Transverse colon (tissue), 4 donors: ENCODE measurements at places on chromosomes 1 and 21. TPM values are rescaled to one million over a fixed set of nuclear protein-coding genes. Genes with fewer than 3 reads are reported as not detected.
A peak's percentile ranks its signal among the peaks of the same experiment; 100 is the strongest.

DNA sequence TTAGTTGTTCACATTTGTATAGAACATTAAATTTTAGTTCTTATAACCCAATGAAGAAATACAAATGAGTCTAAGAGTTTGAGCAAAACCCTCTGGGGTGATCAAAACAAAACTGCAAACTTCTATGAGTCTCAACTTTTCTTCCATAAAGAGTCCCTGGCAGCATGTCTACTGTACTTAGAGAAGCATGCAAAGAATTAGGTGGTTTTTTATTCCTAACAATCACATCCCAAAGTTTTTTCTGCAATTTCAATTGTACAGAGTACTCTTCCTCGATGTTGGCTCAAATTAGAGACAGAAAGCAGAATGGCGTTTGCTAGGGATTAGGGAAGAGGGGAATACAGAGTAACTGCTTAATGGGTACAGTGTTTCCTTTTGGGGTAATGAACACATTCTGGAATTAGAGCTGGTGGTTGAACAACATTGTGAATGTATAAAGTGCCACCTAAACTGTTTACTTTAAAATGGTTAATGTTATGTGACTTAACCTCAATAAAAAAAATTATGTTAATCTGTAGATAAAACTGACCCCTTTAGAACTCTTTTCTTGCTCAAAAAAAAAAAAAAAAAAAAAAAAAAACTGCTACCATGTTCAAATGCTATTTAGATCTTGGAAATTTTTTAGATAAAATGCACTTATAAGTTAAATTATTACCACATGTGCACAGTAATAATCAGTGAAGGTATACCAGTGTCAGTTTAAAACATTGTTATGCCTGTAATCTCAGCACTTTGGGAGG lies 4.8 kb downstream of the RC3H1 start:
- no peak overlapping the region for H3K27ac ChIP-seq
- peaks cover 34% of the 10 kb centered on the region for H3K4me1 ChIP-seq
- no peak overlapping the region for H3K4me3 ChIP-seq
- H3K27me3 ChIP-seq, result no peaks in the 10 kb centered on the region
- H3K36me3 ChIP-seq, result no peaks in the 10 kb centered on the region

- no peak overlapping the region for H3K27ac ChIP-seq
- no peaks in the 10 kb centered on the region for H3K27me3 ChIP-seq
- H3K4me1 ChIP-seq, result no peaks in the 10 kb centered on the region
- no peak for DNase-seq
Observed at GRCh38 chr1:200659269-200659668, 10.4 kb downstream of the DDX59 start.

GRCh38 chr1:18110968-18111367 lies 3.4 kb downstream of the IGSF21 start:
- peaks cover 92% of the 10 kb centered on the region for H3K27me3 ChIP-seq
- H3K36me3 ChIP-seq, result no peaks in the 10 kb centered on the region
- peak; percentile 16 for DNase-seq
- no peak overlapping the region for H3K4me3 ChIP-seq
- H3K27ac ChIP-seq, result no peak overlapping the region

DNA sequence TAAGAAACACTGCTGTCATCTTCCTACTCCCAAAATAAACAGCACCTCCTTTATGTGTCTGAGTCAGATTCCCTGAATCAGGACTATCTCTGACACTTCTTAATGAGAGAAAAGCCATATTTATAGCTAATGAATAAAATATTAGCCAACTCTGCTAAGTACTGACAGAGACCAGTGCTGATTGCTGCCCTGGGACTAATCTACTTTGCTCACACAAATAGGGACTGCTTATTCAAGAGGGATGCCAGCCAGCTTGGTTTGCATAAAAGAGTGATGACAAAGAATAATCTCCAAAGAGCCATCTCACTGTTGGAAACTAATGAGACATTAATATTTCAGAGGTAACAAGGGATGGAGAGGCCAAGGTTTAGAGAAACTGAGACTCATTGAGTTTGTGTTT lies 36.4 kb downstream of the FYB2 start:
- no peak overlapping the region for H3K4me3 ChIP-seq
- H3K36me3 ChIP-seq, result no peaks in the 10 kb centered on the region
- no peaks in the 10 kb centered on the region for H3K4me1 ChIP-seq
- no peak overlapping the region for H3K27ac ChIP-seq

DNA sequence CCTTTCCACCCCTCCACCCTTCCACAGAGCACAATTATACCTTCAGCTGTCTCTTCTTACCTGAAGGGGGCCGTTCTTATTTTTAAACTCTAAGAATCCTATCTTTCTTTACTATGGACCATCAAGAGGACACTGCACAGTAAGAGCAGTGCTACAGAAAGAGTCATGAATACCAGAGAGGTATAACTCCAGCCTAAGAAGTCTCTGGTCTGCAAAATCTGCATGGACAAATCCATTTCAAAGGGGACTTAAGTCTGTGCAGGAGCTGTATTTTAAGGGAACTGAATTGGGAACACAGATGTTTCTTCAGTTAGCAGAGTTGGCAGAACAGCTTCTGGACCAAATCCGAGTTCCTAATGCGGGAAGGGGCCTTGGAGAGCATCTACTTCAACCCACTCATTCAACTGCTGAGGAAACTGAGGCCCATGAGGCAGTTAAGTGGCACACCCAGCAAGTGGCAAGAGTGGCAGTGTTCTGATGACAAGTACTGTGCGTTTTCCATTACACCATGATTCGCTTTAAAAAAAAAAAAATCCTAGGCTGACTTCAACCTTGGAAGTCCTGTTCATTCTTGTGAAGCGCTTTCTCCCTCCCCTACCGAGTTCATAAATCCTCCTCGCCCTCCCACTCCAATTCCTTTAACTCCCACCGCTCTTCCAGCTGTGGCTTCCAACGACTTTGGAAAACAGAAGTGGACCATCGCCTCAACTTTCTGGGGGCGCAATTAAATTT lies 1.8 kb downstream of the PLPP3 start:
- DNase-seq, result no peak
- H3K27me3 ChIP-seq, result no peaks in the 10 kb centered on the region
- H3K4me1 ChIP-seq, result peaks cover 26% of the 10 kb centered on the region
- no peaks in the 10 kb centered on the region for H3K36me3 ChIP-seq

- no peak overlapping the region for H3K4me3 ChIP-seq
- no peak for DNase-seq
- no peaks in the 10 kb centered on the region for H3K4me1 ChIP-seq
- no peak overlapping the region for H3K27ac ChIP-seq
Observed at GRCh38 chr1:61930116-61930645, 187.9 kb downstream of the PATJ start.

GRCh38 chr1:162324396-162324795 lies 52.3 kb downstream of the SPATA46 start:
- no peaks in the 10 kb centered on the region for H3K27me3 ChIP-seq
- no peak for DNase-seq
- no peak overlapping the region for H3K27ac ChIP-seq

DNA sequence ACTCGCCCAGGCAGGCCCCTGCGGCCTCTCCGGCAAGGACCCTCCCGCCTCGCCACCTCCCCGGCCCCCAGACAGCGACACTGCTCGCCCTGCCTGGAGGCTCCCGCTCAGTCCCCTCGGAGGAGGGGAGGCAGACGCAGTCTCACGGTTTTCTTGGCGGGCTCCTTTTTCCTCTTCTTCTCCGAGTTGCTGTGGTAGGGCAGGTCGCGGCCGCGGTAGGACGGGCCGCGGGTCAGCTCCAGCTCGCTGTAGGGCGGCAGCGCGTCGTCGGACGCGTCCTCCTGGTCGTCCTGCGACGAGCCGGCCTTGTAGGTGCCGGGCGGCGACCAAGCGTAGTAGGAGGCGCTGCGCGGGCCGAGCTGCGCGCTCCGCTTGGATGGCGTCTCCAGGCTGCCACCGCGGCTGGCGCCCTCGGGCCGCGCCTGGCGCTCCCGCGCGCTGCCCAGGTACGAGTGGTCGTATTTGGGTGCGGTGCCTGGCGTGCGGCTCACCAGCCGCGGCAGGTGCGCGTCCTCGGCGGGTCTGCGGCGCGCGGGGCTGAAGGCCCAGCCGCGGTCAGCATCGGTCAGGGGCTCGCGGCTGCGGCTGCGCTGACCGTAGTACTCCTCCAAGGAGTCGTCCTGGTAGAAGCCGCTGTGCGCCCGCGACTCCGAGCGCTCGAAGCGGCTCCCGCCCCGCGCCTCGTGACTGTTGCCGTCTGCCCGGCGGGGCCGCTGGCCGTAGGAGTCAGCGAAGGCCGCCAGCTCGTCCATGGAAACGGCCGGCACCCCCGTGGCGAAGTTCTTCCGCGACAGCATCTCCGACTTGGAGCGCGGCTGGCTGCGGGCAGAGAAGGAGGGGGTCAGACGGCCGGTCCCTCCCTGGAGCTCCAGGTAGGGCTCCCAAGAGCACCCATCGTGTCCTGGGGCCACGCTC lies 44.8 kb upstream of the TADA1 start:
- no peak overlapping the region for H3K27ac ChIP-seq
- H3K4me1 ChIP-seq, result peaks cover 9% of the 10 kb centered on the region
- no peak for DNase-seq
- no peaks in the 10 kb centered on the region for H3K36me3 ChIP-seq

DNA sequence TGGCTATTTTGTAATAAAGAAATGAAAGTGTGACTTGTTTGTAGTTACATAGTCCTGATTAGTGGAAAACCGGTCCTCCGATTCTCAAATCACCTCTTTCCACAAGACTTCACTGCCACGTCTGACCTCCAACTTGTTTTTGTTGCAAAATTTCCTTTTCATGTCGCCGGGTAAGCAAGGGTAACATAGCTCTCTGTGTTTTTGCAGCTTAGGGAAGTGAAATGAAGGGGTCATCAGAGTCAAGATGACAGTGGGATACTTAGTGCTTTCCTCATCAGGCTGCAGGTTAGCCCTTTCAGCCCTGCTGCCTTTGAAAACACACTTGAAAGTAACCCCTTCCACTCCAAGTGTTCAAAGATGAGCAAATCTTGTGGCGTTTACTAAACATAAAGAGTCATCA lies 217.9 kb downstream of the USP25 start:
- H3K27ac ChIP-seq, result no peak overlapping the region
- H3K36me3 ChIP-seq, result no peaks in the 10 kb centered on the region
- no peak for DNase-seq
- H3K4me3 ChIP-seq, result no peak overlapping the region
- H3K4me1 ChIP-seq, result no peaks in the 10 kb centered on the region
- H3K27me3 ChIP-seq, result no peaks in the 10 kb centered on the region

- H3K27ac ChIP-seq, result no peak overlapping the region
- H3K4me3 ChIP-seq, result no peak overlapping the region
- no peak for DNase-seq
Observed at GRCh38 chr1:174892016-174892415, 107.7 kb upstream of the CACYBP start.

GRCh38 chr1:97378596-97378995 lies 542.2 kb downstream of the DPYD start:
- H3K4me3 ChIP-seq, result no peak overlapping the region
- H3K27ac ChIP-seq, result no peak overlapping the region
- no peaks in the 10 kb centered on the region for H3K4me1 ChIP-seq
- no peaks in the 10 kb centered on the region for H3K27me3 ChIP-seq

DNA sequence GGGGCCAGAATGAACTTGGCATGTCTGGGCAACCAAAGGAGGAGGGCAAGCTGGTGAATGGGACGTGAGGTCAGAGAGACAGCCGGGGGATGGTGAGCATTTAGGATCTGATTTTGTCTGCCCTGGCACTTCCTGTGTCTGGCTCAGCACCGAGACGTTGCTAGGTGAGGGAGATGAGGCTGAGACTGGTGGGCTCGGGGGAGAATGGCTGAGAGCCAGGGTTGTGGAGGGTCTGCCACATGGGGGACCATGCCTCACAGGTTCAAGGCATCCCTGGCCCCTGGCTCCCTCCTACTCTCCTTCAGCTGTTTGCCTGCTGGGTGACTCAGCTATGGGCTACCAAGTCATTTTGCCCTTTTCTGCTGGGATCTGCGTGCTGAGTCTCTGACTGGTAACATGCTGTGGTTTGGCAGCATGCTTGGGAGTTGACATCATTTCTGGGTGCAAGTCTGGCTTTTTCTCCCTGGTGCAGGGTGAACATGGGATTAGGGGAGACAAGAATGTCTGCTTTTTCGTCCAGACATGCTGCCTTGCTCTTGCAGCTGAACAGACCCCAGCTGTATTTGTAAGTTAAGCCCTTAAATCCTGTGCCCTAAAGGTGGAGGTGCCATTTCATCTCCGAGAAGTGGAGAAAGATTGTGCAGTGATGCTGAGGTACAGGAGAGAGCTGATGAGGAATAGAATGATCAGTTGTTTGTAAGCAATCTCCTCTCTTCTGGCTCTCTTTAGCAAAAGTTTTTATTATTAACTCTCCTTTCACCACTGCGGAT lies 17.6 kb downstream of the GALNT2 start:
- H3K27ac ChIP-seq, result peak overlapping the region; percentile 28
- H3K27me3 ChIP-seq, result no peaks in the 10 kb centered on the region

DNA sequence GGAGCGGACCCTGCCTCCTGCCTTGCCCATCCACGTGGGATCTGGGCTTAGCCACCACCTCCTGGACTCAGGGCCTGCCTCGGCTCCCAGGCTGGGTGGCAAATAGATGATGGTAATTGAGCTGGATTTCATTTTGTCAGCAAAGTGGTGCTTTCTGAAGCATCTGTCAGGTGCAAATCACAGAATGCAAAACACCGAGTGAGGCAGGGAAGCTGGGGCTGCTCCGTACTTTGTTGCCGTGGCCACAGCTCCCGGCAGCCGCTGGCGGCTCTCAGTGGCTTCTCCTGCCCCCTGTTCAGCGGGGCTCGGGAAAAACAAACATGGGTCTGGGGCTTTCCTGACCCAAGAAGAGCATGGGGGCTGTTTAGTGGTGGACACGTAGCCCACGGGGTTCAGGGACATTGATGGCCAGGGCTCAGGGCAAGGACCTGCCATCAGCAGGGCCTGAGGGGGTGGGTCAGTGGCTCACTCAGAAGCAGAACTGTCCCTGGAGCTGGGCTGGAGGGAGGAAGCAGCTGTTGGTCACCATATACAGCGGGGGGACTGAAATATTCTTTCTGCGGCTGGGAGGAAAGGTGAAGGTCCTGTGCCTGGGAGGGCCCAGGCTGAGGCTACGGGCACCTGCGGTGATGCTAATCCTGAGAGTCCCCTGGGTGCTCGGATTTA lies 130.0 kb upstream of the VAMP3 start:
- no peak overlapping the region for H3K27ac ChIP-seq
- no peaks in the 10 kb centered on the region for H3K4me1 ChIP-seq
- H3K27me3 ChIP-seq, result no peaks in the 10 kb centered on the region
- H3K36me3 ChIP-seq, result no peaks in the 10 kb centered on the region
- DNase-seq, result no peak

The AGMAT gene
- total RNA-seq, result 9.6 TPM

The CPLANE2 gene
- total RNA-seq, result 12.3 TPM

The NHLH1 gene
- not detected for total RNA-seq

The PROX1 gene
- 3.4 TPM for total RNA-seq

The GPR137B gene
- 11.2 TPM for total RNA-seq

The CC2D1B gene
- 44.1 TPM for total RNA-seq

The ZC3H12A gene
- 31.4 TPM for total RNA-seq

The PCBP3 gene
- total RNA-seq, result 0.80 TPM

The ACKR1 gene
- 16.7 TPM for total RNA-seq

The PLA2G2C gene
- 0.16 TPM for total RNA-seq
